ENCODE measurements at places on chromosomes 11 and 22. TPM values are rescaled to one million over a fixed set of nuclear protein-coding genes. Genes with fewer than 3 reads are reported as not detected.

BLID gene
- 5.9 TPM for total RNA-seq

CLCF1 gene
- 20.6 TPM for total RNA-seq

PGA4 gene
- 7.6 TPM for total RNA-seq

- DNase-seq: no peak
These were observed 11.9 kb downstream of the ZNF202 start for GRCh38 chr11:123729602-123730001.
